ENCODE measurements at places on chromosomes 12 and 14.

DNA sequence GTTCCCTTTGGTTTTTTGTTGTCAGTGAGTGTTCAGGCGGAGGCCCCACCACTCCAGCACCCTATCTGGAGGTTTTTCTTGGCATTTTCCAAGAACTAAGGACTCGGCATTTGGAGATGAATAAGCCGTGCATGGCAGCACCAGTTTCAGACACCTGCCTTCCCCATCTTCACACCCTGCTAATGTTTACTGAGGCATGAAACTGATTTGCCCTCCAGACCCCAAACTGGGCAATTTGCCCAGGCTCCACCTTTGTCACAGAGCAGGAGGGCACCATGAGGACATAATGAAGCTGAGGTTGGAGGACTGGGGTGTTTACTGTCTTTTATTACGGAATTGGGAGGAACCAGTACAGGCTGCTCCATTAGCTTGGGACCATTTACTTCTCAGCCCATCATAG is 113.4 kb downstream of the LGMN start:
- no peak for DNase-seq

- peak; percentile 32 for DNase-seq
These were observed 16.4 kb downstream of the ARID2 start for GRCh38 chr12:45745861-45746277.

DNA sequence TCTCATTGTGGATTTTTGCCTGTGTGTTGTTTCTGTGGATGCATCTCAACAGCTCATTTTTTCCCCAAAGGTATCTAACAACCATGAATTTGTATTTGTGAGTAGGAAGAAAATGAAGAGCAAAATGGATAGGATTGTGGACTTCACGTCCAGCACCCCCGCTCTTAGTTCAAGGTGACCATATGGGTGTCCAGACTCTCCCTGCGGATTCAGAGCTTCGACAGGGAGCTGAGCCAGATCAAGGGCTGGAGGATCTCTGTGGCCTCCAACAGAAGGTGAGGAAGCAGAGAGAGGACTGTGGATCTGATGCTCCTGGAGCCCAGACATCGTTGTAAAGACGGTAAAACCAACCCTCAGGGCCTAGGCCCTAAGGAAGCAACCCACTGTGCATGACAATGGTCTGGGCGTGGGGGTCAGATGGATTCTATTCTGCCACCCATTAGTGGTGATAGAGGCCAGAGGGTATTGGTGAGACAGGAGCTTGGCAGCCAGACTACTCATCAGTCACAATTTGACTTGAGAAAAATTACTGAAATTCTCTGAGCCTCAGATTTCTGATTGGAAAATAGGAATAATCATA is 659.7 kb upstream of the TMEM132C start:
- DNase-seq: no peak

- no peak for DNase-seq
These were observed 229.1 kb downstream of the PPM1H start for GRCh38 chr12:62705846-62706245.

DNA sequence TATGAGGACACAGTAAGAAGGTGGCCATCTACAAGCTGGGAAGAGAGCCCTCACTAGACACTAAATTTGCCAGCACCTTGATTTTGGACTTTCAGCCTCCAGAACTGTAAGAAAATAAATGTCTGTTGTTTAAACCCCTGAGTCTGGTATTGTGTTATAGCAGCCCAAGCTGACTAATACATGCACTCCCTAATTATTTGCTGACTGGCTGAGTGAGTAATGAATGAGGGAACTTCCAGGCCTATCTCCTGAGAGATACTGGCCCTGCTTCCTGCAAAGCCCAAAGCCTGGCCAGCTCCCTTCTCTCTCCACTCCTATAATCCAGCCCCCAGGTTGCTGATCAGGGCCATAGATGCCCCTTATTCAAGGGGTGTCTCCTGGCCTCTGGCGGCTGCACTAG is 120.0 kb upstream of the NOS1 start:
- DNase-seq: no peak

DNA sequence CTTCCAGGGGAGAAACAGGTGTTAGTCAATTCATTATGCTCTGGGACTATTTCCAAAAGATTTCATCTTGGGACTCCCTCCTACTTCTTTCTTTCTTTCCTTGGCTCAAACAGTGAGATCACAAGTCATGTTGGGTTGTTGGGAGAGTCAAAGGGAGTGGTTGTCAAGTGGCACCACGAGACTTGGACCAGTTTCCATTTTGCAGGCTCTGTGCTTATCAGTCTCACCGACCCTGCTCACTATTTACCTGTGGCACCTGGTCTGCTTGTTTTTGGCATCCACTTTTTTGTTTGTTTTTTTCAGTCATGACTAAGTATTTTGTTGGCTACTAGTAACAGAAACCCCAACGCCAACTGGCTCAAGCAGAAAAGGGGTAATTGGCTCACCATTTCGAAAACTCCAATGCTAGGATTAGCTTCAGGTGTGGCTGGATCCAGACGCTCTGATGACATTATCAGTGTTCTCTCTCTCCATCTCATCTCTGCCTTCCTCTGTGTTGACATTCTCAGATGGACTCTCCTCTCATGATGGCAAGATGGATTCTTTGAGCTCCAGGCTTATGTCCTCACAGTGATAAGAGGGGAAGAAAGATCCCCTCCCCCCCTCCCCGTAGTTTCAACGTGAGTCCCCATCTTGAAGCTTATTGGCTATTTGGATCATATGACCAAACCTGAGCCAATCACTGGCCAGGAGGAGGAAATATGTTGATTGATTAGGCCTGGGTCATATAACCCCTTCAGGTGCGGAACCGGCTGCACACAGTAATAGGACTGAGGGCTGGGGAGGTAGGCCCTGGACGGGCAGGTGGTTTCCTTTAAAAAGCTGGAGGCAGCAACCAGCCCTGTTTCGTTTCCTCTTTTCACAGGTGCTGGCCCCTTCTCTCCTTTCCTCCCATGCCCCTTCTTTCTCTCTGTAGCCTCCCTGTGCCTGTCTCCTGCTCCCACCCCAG is 84.2 kb downstream of the AACS start:
- no peak for DNase-seq

DNA sequence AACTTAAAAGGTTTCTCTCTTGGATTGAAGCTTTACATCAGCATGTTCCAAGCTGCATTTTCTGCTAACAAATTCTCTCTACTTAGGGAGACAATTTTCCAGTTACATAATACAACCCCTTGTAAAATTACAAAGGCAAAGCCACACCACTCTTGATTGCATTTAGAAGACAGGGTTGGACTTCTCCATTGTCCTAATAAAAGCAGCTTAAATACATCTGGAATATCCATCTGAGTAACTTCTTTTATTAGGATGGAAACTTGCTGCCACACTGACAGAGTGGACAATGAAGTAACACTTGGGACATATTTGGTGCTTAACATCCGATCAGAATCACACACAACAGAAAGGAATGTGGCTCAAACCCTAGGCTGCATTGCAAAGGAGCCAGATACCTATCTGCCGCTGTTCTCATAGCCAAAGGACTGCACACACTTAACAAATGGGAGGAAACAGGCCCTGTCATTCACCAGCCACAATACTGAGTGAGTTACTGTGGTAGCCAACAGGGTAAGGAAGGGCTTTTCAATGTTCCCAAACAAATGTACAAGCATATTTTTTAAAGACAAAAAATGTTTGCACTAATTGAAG is 157.2 kb downstream of the PAX9 start:
- peak; percentile 77 for DNase-seq

DNA sequence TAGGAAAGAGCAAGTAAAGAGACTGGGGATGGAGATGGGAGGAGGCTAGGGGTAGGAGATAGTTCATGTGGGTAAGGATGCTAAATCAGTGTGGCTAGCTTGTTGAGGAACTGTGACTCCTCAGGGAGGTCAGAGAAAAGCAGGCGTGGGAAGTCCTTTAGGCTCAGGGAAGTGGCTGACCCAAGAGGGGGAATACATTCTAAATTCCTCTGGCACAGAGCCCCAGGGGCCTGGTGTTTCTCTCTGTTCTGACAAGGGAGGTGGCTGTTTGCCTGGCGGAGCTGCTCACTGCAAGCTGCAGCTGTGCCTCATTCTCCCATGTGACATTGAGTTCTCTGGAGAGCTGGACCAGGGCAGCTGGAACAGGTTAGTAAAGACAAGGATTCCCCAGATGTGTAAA is 152.2 kb upstream of the SLC38A2 start:
- DNase-seq: no peak

GRCh38 chr12:5511644-5512600 is 80.0 kb downstream of the NTF3 start:
- DNase-seq: no peak

- DNase-seq: no peak
These were observed 12.3 kb upstream of the CLECL1 start for GRCh38 chr12:9745199-9745598.

DNA sequence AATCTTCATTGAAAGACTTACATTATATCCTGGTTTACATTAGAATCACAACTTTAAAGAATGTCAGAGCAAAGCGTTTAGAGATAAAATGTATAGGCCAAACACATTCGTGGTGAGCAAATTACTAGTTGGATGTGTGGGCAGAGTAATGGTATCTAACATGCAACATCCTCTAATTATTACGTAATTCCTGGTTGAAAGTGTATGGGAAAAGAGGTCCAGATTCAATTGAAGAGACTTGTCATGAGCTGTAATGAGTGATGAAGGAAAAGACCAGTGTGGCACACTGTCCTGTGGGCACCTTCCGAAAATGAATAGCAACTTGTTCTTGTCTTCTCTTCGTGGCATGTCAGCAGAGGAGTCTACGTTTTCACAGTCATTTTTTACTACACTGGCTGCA is 192.8 kb downstream of the LRIG3 start:
- peak; percentile 37 for DNase-seq

GRCh38 chr14:27623782-27624181 is 1025.9 kb upstream of the NOVA1 start:
- DNase-seq: no peak

DNA sequence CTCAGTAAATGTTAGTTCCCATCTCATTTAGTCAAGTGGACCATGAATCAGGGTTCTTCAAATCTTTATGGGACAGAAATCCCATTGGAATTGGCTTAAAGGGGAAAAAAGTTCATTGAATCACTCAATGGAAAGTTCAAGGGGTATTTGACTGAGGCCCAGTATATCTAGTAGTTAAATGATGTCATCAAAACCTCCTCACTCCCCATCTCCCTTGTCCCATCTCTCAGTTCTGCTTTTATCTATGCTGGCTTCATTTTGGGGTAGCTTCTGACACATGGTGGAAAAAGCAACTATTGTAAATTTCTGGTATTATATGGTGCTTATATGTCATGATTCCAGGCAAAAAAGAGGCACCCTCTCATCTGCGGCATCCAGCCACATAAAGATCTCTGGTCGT is 51.9 kb downstream of the DAAM1 start:
- DNase-seq: no peak

GRCh38 chr12:111488271-111488670 is 82.5 kb downstream of the SH2B3 start:
- no peak for DNase-seq

- DNase-seq: peak; percentile 47
These were observed 17.4 kb downstream of the RPS6KL1 start for GRCh38 chr14:74905595-74906142.

GRCh38 chr12:12439636-12440035 is 82.8 kb downstream of the BORCS5 start:
- DNase-seq: peak; percentile 100

DNA sequence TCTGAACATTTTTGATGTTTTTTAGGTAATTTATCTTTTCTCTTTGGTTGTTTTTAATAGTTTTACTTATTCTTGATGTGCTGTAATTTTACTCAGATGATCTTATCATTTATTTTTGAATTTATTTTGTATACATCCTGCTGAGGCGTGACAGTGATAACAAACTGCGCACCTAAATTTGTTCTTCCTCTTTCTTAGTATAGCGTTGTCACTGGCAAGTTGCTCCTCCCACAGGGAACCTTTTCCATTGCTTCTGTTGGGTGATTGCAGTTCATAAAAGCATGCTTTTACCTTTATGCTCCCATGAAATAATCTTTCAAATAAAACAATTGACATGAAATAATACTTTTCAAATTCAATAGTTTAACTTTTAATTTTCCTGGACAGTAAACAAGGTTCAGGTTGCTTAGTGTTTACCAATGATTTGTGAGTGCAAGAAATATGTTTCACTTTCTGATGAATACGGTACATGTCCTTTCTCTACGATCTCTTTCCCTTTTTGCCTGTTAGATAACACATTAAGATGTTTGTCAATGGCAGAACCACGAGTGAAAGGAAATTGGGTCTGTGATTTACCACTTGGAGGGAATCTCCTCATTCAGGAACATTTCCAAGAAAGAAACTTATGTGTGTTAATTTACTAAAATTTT is 223.3 kb downstream of the CCDC91 start:
- DNase-seq: no peak

- peak; percentile 90 for DNase-seq
These were observed 144.2 kb downstream of the PLEKHA5 start for GRCh38 chr12:19273482-19274330.

- no peak for DNase-seq
These were observed 102.1 kb upstream of the DAAM1 start for GRCh38 chr14:59086241-59086882.

DNA sequence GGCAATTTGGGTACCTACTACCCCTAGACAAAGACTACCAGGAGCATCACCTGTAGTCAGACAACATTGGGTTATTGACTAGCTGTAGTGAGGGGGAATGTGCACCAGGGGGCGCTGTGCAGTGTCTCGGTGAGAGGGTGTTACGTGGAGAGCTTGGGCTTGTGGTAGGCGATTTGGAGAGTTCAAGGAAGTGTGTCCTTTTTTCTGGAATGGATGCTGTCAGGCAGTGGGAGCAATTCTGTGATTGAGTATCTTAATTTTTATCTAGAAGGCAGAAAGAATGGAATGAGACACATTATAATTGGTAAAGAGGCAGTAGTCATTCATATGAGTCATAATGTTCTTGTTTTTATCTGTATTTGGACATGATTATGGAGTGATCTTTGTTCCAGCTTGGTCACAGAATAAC is 187.7 kb downstream of the GALC start:
- DNase-seq: peak; percentile 51

DNA sequence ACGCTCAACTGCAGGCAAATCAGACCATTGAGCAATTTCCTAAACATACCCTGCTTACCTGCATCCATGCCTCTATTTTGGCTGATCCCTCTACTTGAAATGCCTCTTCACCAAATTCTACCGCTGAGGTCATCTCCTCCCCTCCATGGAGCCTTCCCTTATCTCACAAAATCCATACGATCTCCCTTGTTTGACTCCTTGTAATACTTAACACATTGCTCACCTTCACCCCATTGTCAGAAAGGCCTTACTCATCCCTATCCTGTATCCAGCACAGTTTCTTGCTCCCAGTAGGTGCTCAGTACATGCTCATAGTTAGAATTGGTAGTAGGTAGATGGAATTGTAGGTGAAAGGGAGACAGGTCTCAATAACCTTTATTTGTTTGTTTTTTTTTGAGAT is 5.4 kb downstream of the DDN start:
- peak; percentile 64 for DNase-seq

- no peak for DNase-seq
These were observed 29.3 kb upstream of the PEX5 start for GRCh38 chr12:7160183-7160582.

DNA sequence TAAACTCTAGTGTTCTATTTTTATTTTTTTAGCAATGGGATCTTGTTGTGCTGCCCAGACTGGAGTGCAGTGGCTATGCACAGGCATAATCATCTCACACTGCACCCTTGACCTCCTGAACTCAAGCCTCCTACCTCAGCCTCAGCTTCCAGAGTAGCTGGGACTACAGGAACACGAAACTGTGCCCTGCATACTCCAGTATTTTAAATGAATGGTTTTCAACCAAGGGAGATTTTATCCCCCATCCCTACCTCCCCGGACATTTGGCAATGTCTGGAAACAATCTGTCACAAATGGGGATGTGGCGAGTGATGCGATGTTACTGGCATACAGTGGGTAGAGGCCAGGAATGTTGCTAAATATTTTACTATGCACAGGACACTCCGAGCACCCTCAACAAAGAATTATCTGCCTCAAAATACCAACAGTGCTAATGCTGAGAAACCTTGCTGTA is 2.1 kb downstream of the CBX5 start:
- no peak for DNase-seq

GRCh38 chr14:53695692-53696214 is 260.9 kb downstream of the BMP4 start:
- no peak for DNase-seq
